ENCODE measurements at places on chromosomes 12 and 14. TPM values are rescaled to one million over a fixed set of nuclear protein-coding genes. Genes with fewer than 3 reads are reported as not detected.

The KLHL33 gene
- total RNA-seq, result under 0.01 TPM

The PRB2 gene
- total RNA-seq, result not detected

The USP15 gene
- 97.8 TPM for total RNA-seq

The TSHR gene
- total RNA-seq, result 0.41 TPM

The TSPAN19 gene
- not detected for total RNA-seq

The TAS2R8 gene
- under 0.01 TPM for total RNA-seq

Measured in frontal cortex (tissue), 4 donors.